ENCODE measurements at places on chromosomes 6 and 20.

DNA sequence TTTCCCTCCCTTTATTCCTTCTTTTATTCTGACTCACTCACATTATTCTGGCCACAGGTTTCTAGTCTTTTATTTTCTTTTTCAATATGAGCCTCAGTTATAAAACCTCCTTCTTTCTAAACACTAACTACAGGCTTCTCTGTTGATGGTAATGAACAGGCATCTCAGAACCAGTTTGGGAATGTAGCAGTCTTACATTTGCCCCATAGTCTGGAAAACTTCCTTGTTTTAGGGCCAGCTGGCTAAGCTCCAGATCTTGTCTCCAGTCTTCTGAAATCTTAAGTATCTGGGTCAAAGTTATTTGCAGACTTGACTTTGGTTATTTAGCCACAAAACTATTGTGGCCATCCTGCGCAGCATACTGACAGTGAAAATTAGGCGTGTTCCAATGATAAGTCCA, 97.0 kb upstream of the MAN1A1 start:
- no peak for DNase-seq

DNA sequence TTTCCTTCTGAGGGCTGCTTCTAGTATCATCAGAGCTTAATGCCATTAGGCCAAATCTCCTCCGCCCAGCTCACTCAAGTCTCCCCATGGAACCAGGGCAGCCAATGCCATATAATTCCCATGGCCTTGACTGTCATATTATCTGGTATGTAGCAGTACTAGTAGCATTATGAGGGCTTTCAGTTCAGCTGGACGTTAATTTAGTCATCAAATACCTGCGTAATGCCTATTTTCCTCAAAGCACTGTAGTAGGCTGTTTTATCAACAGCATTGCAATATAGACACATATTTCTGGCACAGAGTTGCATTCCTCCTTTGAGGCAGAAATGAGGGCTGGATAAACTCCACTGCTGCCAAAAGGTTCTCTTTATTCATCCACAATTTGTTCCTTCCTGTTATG, 1.7 kb downstream of the KCTD20 start:
- DNase-seq = no peak

GRCh38 chr6:35754452-35755277, 17.8 kb downstream of the ARMC12 start:
- no peak for DNase-seq

- DNase-seq = no peak
Observed at GRCh38 chr20:50885781-50886180, 45.5 kb downstream of the ADNP start.

DNA sequence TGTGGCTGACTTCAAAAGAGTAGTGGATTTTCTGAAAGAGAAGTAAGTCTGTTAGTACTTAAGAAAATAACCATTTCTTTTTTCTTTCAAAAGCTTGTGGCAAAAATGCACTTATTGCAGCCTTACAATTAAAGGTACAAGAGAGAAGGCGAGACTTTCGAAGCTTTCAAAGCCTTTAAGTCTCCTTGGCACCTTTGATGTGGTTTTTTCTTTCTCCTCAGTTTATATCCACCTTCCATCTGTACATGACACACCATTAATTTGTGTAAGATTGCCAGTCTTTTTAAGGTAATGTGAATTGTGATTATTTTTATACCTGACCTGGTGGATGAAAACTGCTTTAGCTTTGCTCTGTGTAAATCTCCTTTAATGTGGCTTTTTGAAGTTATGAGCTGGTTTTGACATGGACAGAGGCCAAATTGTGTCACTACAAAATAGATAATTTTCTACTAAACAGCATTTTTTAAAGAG, 466.1 kb downstream of the CDKAL1 start:
- no peak for DNase-seq

Data from GDM1 (cell line).